ENCODE measurements at places on chromosomes 5 and 9.
A peak's percentile ranks its signal among the peaks of the same experiment; 100 is the strongest.

DNA sequence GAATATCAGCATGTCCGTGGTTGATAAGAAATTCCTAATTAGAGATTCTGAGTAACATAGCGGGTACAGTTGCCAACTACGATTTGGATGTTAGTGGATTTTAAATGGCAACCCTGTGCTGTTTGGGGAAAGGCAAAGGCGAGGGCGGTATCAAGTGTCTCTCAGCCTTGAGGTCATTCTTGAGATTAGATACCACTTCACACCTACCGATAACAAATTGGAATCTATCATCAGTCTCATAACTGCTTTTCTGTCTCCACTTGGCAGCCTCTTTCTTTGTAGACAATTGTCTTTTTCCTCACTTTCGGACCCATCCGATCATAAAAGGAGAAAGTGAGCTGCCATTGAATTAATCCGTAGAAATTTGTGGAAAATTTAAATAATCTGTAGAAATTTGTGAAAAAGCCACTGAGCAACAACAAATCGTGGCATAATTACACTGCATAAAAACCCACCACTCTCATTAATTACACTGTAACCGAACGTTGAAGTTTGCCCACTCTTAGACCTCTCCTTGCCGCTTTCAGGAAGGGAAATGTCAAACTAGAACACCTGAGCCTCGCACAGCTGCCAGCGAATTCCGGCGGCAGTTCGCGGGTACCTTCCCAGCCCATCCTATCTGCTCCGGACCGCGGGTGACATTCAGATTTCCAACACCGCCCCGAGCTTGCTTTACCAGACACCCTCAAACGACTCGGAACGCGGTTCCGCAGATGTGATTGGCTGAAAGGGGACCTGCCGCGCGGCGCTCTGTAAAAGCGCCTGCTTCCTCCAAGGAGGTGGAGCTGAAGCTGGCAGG is 849 bp upstream of the RGMB start:
- peak; percentile 58 for DNase-seq

DNA sequence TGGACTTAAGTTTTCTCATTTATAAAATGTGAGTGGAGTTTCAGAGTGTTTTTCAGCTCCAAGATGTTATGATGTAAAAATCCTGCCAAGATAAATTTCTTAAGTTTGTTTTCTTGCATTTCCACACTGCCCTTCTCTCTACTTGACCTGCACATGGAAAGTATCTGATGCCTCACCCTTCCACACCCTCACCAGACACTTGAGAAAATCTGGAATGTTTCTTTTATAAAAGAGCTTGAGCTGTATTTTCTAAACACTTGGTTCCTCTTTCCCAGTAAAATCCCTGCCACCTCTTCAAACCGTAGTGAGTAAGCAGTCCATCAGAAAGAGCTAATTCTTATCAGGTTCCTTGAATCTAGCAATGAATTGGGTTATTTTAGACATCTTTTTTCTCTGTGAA is 42.9 kb downstream of the FOXD1 start:
- DNase-seq: no peak

DNA sequence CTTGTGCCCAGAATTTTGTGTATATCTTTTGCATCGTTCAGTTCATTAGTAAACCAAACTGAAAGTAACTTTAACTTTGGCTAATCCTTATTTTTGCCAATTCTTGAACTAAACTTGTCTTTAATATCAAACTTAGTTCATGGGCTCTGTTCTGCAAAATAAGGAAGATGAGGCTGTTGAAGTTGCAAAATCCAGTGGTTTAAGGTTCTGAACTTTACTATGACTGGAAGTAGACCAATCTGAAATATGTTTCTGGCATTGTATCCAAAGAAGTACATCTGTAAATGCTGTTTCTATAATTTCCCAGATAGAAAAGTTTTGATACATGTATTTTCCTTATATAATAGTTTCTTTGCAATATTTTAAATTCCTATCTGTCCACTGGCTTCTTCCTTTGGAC is 238.1 kb downstream of the CETN3 start:
- DNase-seq: no peak

- no peak for DNase-seq
These were observed 132.7 kb downstream of the GLIS3 start for GRCh38 chr9:4167079-4167671.

GRCh38 chr9:114545055-114545454 is 39.8 kb upstream of the WHRN start:
- DNase-seq: no peak

DNA sequence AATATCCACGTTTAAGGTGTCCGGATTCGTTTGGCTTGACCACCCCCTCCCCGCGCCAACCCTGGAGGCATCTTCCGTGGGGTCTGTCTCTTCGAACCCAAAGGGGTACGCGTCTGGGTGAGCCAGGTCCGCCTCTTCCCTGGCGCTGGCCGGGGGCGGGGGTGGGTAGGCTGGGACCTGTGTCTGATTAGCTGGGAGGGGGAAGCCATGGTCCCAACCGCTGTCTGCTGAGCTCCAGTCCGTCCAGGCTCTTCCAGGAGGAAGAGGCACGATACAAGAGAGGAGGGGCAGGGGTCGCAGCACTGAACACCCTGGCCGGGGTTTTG is at the start of gene LVRN:
TSS of gene LVRN (plus strand) at position 237 of the 326 bp plus-strand sequence. CDS start 143 bp downstream, outside the sequence.
- no peak for DNase-seq

DNA sequence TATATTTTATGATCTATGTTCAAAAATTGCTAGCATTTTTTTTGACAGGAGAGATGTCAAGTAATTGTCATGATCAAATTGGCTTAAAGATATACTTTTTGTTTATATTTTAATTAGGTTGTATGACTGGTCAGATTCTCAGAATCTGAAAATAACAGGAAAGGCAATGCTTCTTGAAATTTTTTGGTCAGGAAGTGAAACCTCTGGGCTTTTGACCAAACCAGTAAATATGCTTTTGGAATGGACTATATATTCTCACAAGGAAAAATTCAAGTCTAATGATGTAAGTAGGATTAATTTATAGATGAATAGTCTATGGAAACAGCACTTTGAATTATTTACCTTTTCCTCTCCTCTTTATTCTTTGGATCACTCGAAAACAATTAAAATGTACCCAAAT is 52.3 kb downstream of the SLF1 start:
- no peak for DNase-seq
